Panc1 (cell line): ENCODE measurements at places on chromosomes 12 and 14. TPM values are rescaled to one million over a fixed set of nuclear protein-coding genes. Genes with fewer than 3 reads are reported as not detected.

GRIP1 gene
- total RNA-seq = 9.2 TPM

GRCh38 chr12:11861155-11861863 lies 209.4 kb upstream of the BCL2L14 start:
- DNase-seq = no peak

- peak; percentile 35 for DNase-seq
Measured at GRCh38 chr12:26195250-26195640, at the start of gene SSPN. Gene SSPN, plus strand, starts transcription at chr12:26195573. Its CDS starts 100 bp downstream, at chr12:26195673.

- DNase-seq = no peak
Measured at GRCh38 chr12:116916714-116917114, 6.0 kb downstream of the FBXW8 start.
